ENCODE measurements at places on chromosomes 2 and 18.

DNA sequence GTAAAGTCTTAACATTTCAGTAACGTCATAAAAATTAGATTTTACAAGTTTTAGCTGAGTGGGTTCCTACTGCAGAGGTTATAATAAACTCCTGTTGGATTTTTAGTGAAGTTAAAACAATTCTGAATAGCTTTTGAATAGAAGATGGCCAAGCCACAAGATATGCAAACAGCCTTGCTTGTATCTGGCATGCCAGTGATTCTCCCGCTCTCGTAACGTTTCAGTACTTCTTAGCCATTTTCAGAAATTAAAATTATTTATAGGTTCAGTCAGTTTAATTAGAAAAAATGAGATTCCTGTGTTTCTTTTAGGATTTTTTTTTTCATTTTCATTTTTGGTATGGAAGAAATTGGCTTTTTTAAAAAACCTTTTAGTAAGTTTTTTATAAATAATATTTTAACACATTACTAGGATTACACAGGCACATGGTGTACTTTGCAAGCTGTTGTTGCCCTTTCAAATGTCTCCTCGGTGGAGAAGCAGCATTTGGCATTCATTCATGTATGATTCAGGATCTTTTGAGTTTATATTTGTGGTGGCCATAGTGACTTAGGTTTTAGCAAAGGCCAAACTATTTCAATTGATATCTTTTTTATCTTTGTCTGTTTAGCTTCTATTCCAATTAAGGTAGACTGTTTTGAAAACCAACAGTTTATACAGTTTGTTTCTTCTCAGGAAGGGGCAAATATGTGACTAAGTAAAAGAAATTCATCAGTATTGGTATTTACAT, 30.6 kb upstream of the RND3 start:
- no peak for DNase-seq

GRCh38 chr2:19607931-19608771, 249.7 kb upstream of the OSR1 start:
- peak; percentile 63 for DNase-seq

- DNase-seq: no peak
Measured at GRCh38 chr18:33670029-33670428, 92.0 kb downstream of the ASXL3 start.

GRCh38 chr2:178928077-178928476, 120.9 kb upstream of the TTN start:
- DNase-seq: no peak

GRCh38 chr2:200222791-200223190, 83.7 kb upstream of the SPATS2L start:
- no peak for DNase-seq

- DNase-seq: no peak
Measured at GRCh38 chr2:135563793-135564192, 32.5 kb downstream of the R3HDM1 start.

GRCh38 chr18:37464257-37464656, 101.3 kb downstream of the CELF4 start:
- no peak for DNase-seq

- DNase-seq: no peak
Measured at GRCh38 chr2:28896906-28897305, 2.4 kb downstream of the WDR43 start.

DNA sequence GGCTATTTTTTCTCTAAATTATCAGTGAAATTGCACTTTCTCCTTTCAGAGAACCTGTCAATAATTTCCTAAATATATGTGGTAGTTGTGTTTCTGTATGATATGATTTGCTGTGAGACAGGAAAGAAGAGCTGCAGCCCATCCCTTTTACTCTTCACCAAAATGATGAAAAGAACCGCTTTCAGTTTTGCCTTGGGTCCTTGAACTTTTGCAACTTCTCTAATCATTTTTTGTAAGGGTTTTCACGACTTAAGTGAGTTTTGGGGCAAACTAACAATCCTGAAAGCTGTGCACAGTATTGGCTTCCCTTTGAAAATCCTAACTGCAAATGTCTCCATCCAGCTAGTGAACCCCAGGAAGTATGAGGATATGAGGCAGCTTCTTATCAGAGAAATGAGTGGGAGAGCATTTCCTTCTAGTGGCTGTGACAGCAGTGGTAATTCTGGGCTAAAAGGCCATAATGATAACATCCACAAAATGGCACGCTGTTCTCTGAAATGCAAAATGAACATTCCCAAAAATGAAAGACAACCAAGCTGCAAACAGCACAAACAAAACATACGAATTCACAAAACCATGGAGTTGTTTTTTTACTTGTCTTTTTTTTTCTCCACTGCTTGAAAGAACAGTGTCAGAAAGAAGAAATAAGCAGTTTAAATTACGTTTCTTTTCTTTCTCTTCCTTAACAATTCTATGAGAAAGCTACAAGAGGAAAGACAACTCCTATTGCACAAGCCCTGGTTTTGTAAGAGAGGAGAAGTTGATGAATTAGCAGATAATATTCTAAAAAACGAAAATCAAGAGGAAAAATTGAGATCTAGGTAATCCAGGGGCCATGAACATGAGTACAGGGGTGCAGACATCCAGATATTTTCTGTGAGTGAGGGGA, 1291.6 kb upstream of the ZEB2 start:
- DNase-seq: no peak

GRCh38 chr2:191933307-191934105, 86.6 kb upstream of the CAVIN2 start:
- DNase-seq: no peak

GRCh38 chr18:55968550-55968949, 380.6 kb upstream of the TCF4 start:
- DNase-seq: no peak

GRCh38 chr2:183552716-183553115, 428.5 kb downstream of the NUP35 start:
- DNase-seq: no peak

DNA sequence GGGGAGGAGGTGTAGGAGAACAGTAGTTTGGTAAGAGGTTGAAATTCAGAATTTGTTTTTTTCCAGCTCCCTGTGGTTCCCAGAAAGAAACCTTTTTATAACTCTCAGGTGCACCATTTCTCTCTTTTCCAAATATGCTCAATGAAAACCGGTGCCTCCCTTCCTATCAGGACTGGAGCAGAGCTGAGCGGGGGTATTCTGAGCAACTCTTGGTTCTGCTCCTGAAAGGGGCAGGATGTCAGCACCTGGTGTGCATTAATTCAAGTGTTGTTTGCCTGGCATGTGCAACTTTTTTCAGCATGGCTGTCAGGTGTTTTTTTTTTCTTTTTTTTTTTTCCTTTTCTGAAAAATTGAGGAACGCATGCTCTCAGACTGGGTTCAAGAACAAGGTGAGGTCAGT, 74.1 kb downstream of the MAPK4 start:
- DNase-seq: no peak

DNA sequence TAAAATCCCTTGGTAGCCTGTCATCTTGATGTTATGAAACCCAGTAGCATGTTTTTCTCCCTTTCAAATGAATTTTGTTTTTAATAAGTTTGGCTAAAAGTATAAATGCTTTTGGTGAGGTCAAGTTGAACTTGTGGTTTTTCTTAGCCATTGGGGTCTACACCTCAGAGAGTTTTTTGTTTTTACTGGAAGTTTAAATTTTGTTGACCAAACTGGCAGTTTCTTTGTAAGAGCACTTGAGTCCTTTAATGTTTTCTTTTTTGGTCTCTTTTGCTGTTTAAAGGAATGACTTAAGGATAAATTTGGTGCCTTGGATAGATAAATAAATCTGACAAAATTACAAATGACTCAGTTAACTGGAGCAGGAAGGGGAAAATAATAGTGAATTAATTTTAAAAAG, 577.3 kb downstream of the SATB2 start:
- no peak for DNase-seq

- no peak for DNase-seq
Measured at GRCh38 chr2:3603536-3604206, 8.8 kb downstream of the COLEC11 start.

GRCh38 chr2:204625135-204625534, 79.9 kb downstream of the PARD3B start:
- no peak for DNase-seq

GRCh38 chr18:21911551-21911950, 171.0 kb downstream of the MIB1 start:
- no peak for DNase-seq

- DNase-seq: peak; percentile 82
Measured at GRCh38 chr18:74370115-74370514, 54.5 kb downstream of the C18orf63 start.

GRCh38 chr2:23478933-23479683, 94.1 kb downstream of the KLHL29 start:
- no peak for DNase-seq

GRCh38 chr18:58221060-58221725, 177.2 kb downstream of the NEDD4L start:
- DNase-seq: no peak

DNA sequence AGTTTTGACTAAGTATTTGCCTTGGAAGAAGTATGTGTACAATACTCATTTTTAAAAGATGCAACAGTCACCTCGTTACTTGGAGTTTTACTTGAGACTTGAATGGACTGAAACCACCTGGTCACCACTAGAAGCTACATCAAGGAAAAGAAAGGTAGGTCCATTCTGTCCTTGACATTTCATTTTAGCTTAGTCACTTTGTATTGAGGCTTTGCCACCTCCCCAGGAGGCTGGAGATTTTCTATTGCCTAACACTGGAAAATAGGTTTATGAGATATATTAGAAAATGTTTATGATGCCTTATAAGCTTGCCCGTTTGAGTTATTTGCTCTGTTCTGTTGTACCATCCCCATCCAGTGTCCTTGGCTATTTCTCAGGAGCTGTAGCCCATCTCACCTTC, 107.9 kb upstream of the ETAA1 start:
- DNase-seq: no peak

- no peak for DNase-seq
Measured at GRCh38 chr2:134161170-134161547, 92.7 kb upstream of the MGAT5 start.

DNA sequence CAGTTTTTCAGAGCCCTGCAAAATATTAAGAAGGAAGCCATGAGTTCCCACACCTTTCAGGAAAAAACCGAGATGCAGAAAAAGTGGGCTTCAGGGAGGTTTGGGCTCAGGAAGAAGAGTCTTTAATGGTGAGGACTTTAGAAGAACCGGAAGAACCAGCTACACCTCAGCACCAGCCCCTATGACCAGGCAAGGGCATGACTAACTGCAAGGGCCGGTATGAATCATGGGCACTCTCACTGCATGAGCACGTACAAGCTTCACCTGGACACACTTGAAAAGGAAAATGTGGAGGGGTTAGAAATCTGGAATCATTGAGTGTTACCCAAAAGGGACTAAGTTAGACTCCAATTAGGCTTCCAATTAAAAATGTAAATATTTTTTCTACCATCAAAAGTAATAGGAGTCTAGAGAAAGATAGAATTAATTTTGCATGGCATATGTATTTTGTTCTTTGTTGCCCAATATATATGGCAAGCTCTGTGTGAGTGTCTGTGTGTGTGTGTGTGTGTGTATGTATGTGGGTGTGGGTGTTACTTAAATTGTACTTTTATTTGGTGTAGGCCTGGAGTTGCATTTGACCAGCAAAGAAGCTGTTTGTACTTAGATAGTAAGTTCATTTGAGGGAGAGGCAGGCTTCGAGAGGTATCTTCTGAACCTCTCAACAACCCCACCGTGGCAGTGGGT, 66.5 kb upstream of the THUMPD2 start:
- no peak for DNase-seq

- DNase-seq: no peak
Measured at GRCh38 chr2:186573531-186573930, 16.3 kb upstream of the ITGAV start.

- no peak for DNase-seq
Measured at GRCh38 chr2:224427471-224427870, 25.6 kb upstream of the FAM124B start.

GRCh38 chr2:33412920-33413319, 63.5 kb upstream of the RASGRP3 start:
- no peak for DNase-seq

GRCh38 chr2:10331027-10331701, 28.5 kb downstream of the HPCAL1 start:
- DNase-seq: no peak

DNA sequence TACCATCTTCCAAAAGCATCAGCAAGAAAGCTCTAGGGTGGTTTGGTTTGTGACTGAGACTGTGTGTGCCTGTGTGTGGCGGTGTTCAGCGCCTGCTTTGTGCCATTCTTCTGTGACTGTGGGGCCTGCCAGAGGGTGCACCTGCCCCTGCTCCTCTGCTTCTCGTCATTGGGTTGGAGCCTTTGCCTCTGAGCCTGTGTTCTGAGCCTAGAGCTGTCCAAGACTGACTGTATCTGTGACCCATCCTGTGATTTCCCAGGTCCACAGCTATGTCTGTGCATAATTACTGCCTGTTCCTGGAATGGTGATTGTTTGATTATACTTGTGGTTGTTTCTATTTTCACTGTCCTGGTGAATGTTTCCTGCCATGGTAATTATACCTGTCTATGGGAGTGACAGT, 57.1 kb upstream of the KLHL29 start:
- no peak for DNase-seq

- DNase-seq: no peak
Measured at GRCh38 chr2:68931149-68931711, 21.5 kb downstream of the GKN2 start.

GRCh38 chr2:125456693-125457363, 1199.1 kb upstream of the GYPC start:
- DNase-seq: no peak

DNA sequence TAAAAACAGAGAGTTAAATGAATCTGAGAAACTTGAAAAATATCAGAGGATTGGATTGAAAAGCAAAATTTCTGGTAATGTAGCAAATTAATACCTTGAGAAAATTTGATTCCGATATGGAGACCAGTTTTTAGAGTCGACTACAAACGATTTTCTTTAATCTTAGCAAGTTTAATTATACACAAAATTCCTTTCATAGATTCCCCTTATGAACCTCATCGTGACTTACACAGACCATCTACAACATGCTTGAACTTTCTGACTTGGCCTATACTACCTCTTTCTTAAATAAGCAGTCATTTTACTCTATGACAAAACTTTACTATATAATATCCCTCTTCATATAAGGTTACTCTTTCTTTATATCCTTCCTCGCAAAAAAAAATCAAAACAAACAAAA, 769.6 kb upstream of the CRIM1 start:
- DNase-seq: no peak

GRCh38 chr18:61080954-61081528, 252.2 kb upstream of the CDH20 start:
- no peak for DNase-seq

DNA sequence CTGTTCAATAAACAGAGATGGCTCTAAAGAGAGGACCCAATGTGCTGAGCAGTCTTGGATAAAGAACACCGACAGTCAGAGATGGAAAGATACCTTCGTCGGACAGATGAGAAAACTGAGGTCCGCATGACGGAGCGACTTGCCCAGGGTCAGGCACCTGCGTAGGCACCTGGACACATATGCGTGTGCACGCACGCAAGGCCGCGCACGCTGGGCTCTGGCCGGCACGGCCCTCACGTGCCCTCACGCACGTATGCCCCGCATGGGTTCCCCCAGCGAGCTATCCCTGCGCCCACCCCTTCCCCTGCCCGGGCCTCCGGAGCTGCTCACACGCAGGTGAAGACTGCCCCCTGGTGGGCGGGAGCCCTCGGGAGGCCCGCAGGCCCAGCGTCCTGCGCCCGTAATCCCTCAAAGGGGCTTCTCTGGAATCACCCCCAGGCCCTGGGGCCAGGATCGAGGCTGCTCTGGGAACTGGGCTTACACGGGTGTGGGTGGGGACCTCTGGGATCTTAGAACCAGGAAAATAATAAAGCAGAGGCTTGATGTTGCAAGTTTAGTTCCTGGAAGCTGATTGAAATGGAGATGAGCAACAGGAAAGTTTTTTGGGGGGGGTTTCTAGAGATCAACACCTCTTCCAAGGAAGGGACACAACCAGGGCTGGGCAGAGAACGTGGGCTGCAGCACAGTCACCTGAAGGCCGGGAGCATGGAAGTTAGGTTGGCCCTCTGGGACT, 246.3 kb downstream of the TNS1 start:
- peak; percentile 38 for DNase-seq
